MCF 10A (cell line): ENCODE measurements at places on chromosomes 6 and 20. TPM values are rescaled to one million over a fixed set of nuclear protein-coding genes. Genes with fewer than 3 reads are reported as not detected.
A peak's percentile ranks its signal among the peaks of the same experiment; 100 is the strongest.

DCDC2 gene
- total RNA-seq: 0.52 TPM in 1 of 2 replicates, not detected in the other

DNA sequence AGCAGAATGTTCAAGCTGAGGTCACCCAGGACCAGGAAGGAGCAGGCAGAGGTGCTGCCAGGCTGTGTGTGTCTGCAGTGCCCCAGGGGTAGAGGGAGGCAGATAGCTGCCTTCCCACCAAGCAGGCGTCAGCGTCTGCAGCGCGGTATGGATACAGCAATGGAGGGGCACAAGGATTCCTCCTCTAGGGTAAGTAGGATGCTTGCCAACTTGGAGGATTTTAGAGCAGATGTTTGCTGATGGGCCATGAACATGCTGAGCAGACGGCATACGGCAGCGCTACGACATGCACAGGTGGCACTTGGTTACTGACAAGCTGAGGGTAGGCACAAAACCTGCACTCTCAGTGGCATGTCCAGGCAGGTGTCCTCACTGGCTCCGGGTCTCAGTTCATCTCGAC is 48.1 kb downstream of the PSMG4 start:
- H3K27me3 ChIP-seq: no peaks in the 10 kb centered on the region
- no peak overlapping the region for H3K4me3 ChIP-seq
- H3K4me1 ChIP-seq: peaks cover 9% of the 10 kb centered on the region

DNA sequence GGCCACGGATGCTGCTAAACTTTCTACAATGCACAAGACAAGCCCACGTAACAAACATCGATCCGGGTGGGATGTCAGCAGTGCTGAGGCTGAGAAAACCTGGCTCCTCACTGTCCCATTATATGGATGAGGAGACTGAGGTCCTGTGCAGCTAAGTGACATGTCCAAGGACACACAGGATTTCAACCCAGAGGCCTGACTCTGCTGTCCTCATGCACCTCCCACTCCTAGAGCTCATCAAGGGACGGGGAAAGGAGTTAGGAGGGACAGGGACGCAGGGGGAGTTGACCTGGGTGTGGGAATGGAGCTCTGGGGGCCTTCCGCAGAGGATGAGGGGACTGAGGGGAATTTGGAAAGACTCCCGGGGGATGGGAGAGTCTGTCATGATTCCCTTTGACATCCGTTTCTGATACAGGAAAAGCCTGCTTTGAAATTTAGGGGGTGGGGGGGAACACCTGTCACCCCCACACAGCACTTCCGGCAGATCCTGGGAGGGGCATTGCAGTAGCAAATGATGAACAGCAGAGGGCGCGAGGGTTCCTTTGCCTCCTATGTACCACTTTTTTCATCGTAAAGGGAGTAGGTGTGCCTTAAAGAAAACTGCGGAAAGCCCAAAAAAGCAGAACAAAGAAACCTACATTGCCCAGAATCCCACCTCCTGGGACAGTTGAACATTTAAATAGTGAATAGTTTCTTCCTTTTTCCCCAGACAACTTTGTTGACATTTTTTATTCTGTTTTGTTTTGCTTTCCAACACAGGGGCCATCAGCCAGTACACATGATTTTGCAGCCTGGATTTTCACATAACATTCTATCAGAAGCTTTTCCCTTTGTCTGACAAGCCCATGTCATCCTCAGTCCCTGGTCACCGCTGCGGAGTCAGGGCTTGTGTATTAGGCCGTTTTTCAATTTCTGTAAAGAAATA is 48.6 kb downstream of the SLC2A10 start:
- no peak overlapping the region for H3K27ac ChIP-seq
- peaks cover 27% of the 10 kb centered on the region for H3K27me3 ChIP-seq
- H3K4me3 ChIP-seq: no peak overlapping the region

DNA sequence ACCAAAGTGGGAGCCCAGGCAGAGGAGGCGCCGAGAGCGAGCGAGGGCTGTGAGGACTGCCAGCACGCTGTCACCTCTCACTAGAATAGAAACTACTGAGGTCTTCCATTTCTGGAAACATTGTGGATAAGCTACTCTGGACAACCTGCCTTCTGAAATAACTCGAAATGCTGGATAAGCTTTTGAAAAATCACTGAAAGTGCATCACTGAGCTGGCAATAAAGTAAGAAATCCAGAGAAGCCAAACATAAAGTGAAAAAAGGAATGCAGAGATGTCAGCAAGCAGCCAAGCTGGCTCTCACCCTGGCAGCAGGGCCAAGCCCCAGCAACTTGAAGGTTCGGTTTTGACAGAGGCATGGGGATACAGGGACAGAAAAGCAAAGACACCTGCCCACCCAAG is 59.2 kb upstream of the MYLIP start:
- H3K36me3 ChIP-seq: no peaks in the 10 kb centered on the region
- DNase-seq: no peak
- no peaks in the 10 kb centered on the region for H3K27me3 ChIP-seq
- no peak overlapping the region for H3K4me3 ChIP-seq

DNA sequence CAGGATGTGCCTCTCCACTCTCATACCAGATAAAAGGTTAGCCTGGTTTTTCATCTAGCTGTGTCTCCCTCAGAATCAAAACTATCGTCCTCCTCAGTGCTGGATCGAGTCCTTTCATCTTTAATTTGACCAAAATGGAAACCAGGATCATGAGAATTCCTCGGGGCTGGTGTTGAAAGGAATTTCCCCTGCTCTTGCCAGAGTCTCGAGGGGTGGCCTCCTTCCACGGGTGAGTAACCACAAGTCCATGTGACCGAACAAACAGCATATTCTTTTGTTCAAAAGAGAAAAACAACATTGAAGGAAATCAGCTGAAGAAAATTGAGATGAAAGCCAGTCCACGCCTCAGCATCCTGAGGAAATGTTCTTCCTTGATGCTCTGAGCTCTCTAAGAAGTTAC is 165.9 kb upstream of the CDYL start:
- no peaks in the 10 kb centered on the region for H3K36me3 ChIP-seq
- H3K27ac ChIP-seq: no peak overlapping the region
- no peak overlapping the region for H3K4me3 ChIP-seq
- no peak for DNase-seq
- H3K27me3 ChIP-seq: no peaks in the 10 kb centered on the region

GRCh38 chr20:54064939-54065338 is 5.5 kb downstream of the BCAS1 start:
- H3K27me3 ChIP-seq: no peaks in the 10 kb centered on the region
- H3K4me1 ChIP-seq: peaks cover 22% of the 10 kb centered on the region
- no peak overlapping the region for H3K4me3 ChIP-seq

GRCh38 chr20:53390770-53391169 is 202.9 kb downstream of the ZNF217 start:
- H3K36me3 ChIP-seq: no peaks in the 10 kb centered on the region
- no peaks in the 10 kb centered on the region for H3K27me3 ChIP-seq
- no peak overlapping the region for H3K4me3 ChIP-seq
- H3K27ac ChIP-seq: no peak overlapping the region
- no peak for DNase-seq

SLC22A16 gene
- total RNA-seq: not detected in 2 replicates

PKHD1 gene
- not detected in 2 replicates for total RNA-seq

GRCh38 chr20:49587111-49587570 is 19.2 kb upstream of the PTGIS start:
- no peak overlapping the region for H3K4me3 ChIP-seq
- peaks cover 18% of the 10 kb centered on the region for H3K4me1 ChIP-seq
- no peak overlapping the region for H3K27ac ChIP-seq
- DNase-seq: no peak
- no peaks in the 10 kb centered on the region for H3K36me3 ChIP-seq
- H3K27me3 ChIP-seq: no peaks in the 10 kb centered on the region

DNA sequence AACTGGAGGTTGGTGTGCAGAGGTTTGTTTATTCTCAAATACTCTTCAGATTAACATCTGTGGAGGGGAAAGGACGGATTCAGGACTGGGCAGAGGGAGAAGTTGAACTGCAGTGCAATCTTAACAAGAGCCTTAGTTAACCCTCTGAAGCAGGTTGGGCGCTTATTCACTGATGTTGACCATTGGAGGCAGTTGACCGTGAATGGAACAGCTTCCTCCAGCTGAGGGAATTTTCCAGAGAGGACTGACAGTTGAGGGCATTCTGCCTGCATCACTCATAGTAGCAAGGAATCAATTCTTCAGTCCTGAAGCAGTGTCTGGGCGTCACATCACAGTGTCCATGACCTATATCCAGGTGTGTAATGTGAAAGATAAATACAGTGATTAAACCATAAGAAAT is 80.9 kb downstream of the PLCB4 start:
- DNase-seq: no peak
- H3K4me3 ChIP-seq: no peak overlapping the region
- H3K36me3 ChIP-seq: no peaks in the 10 kb centered on the region
- H3K27ac ChIP-seq: no peak overlapping the region

JPH2 gene
- 11.1 and 14.7 TPM in 2 replicates for total RNA-seq

GRCh38 chr6:170473301-170473717 is 79.8 kb downstream of the PSMB1 start:
- no peaks in the 10 kb centered on the region for H3K27me3 ChIP-seq
- no peaks in the 10 kb centered on the region for H3K4me1 ChIP-seq
- H3K27ac ChIP-seq: no peak overlapping the region
- no peak for DNase-seq

ANKRD6 gene
- total RNA-seq: 1.0 and 2.1 TPM in 2 replicates

- H3K27me3 ChIP-seq: peaks cover 58% of the 10 kb centered on the region
- H3K36me3 ChIP-seq: peaks cover 4% of the 10 kb centered on the region
- H3K27ac ChIP-seq: no peak overlapping the region
These were observed 7.3 kb upstream of the SMIM8 start for GRCh38 chr6:87315071-87315470.

- H3K36me3 ChIP-seq: no peaks in the 10 kb centered on the region
- peak; percentile 81 for DNase-seq
- no peak overlapping the region for H3K4me3 ChIP-seq
- no peaks in the 10 kb centered on the region for H3K27me3 ChIP-seq
These were observed 18.5 kb downstream of the SNRPB start for GRCh38 chr20:2451939-2452732.

LY6G5C gene
- total RNA-seq: 0.64 and 1.4 TPM in 2 replicates

DNA sequence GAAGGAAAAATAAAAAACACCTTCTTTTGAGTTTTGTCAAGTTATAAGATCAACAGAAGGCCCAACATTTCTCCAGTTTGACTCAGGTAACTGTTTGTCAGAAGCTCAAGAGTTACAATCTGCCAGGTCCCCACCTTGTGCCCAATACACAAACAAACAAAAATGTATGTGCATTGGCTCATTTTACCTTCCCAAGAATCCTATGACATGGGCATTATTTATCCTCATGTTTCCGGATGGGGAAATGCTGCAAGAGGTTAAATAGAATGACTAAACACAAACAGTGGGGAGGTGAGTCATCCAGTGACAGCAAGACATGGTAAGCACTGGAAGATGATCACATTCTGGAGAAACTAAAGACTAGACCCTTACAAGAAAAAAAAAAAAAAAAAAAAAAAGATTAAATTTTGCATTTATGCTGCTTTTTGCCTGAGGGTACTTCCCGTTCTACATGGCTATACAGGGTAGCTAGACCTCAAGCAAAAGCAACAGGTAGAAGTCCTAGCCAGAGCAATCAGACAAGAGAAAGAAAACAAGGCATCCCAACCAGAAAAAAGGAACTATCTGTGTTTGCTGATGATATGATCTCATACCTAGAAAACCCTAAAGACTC is 23.6 kb upstream of the ANKRD60 start:
- H3K4me3 ChIP-seq: no peak overlapping the region
- H3K27me3 ChIP-seq: no peaks in the 10 kb centered on the region
- H3K4me1 ChIP-seq: peaks cover 7% of the 10 kb centered on the region
- peaks cover 28% of the 10 kb centered on the region for H3K36me3 ChIP-seq
- peak overlapping the region; percentile 88 for H3K27ac ChIP-seq
- peak; percentile 91 for DNase-seq

DNA sequence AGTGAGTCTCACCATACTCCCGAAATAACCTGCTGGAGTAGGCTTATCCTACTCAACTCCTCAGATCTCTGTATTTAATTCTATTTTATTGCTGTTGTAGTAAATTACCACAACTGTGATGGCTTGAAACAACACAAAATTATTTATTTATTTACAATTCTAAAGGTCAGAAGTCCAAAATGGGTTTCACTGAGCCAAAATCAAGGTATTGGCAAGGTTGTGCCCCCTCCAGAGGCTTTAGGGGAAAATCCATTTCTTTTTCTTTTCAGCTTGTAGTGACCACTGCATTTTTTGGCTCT is 869 bp upstream of the SLC17A2 start:
- H3K36me3 ChIP-seq: no peaks in the 10 kb centered on the region
- H3K27me3 ChIP-seq: no peaks in the 10 kb centered on the region
- no peak overlapping the region for H3K27ac ChIP-seq
- no peak overlapping the region for H3K4me3 ChIP-seq
- no peaks in the 10 kb centered on the region for H3K4me1 ChIP-seq

EPPIN gene
- not detected in 2 replicates for total RNA-seq

DNA sequence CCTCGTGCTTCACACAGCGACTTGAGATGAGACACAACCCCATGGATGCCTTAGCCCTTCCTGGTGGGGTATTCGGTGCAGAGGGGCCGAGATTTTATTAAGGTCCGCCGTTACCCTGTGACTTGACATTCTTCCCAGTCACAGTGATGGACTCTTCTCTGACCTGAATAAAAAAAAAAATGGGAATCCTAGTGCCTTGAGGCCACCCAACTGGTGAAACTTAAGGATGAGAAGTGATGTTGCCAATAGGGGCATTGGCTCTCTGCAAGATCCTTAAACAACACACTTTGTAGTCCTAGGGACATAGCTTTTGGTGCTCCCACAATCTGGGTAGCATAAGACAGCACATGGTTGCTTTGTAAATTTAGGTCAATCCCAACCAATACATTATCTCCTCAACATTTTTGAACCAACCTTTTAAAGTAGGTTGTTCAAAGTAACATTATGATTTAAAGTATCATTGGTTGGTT is 814 bp upstream of the ADNP start:
- H3K4me1 ChIP-seq: peaks cover 18% of the 10 kb centered on the region
- peaks cover 84% of the 10 kb centered on the region for H3K36me3 ChIP-seq
- H3K4me3 ChIP-seq: peak overlapping the region; percentile 90
- H3K27ac ChIP-seq: peak overlapping the region; percentile 88

DNA sequence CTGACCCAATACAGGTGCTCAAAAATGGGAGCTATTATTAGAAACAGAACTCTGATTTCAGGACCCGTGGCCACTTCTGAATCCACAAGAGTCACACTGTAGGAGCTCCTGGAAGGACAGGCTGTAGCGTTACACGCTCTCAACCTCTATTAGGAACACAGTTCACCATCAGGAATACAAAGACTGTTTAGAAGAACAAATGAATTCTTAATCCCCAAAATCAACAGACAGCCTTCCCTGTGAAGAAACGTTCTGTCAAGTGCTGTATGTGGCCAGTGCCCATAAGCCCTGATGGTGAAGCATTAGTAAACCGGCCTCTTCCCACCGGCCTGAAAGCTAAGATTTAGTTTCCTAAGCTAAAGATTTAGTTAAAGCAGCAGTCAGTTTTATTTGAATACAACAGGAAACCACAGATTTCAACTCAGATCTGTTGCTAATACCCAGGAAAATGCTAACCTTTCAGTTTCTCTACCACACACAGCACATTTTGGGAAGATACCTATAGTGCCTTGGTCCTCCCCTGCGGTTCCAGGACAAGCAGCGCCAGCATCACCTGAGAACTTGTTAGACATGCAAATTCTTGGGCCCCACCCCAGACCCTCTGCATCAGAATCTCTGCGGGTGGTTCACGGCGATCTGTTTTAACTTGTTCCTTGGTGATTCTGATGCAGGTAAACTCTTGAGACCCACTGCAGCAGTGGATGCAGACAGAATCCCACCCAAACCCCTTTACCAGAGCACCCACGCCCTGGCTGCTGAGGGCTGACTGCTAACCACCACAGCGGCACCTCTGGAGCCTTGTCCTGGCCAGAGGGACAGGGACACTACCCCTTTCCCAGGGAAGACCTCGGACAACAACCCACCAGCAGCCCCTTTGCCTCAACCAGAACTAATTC is 33.4 kb downstream of the MTRES1 start:
- DNase-seq: no peak
- no peak overlapping the region for H3K27ac ChIP-seq
- H3K36me3 ChIP-seq: no peaks in the 10 kb centered on the region
- H3K4me1 ChIP-seq: peaks cover 9% of the 10 kb centered on the region
- no peak overlapping the region for H3K4me3 ChIP-seq

- no peak overlapping the region for H3K27ac ChIP-seq
- no peaks in the 10 kb centered on the region for H3K4me1 ChIP-seq
- H3K36me3 ChIP-seq: no peaks in the 10 kb centered on the region
- no peak overlapping the region for H3K4me3 ChIP-seq
These were observed 396.7 kb downstream of the LAMA2 start for GRCh38 chr6:129279343-129280292.
